ENCODE measurements at places on chromosomes 3 and 15. TPM values are rescaled to one million over a fixed set of nuclear protein-coding genes. Genes with fewer than 3 reads are reported as not detected.

PLA2G4D gene
- not detected for total RNA-seq

ABHD10 gene
- total RNA-seq, result 26.4 TPM

- DNase-seq, result no peak
Observed at GRCh38 chr3:120147072-120147871, 53.0 kb upstream of the GSK3B start.

GRCh38 chr15:31216215-31216911 lies 110.3 kb upstream of the KLF13 start:
- DNase-seq, result no peak

GRCh38 chr15:52862677-52863076 lies 72.5 kb upstream of the ONECUT1 start:
- DNase-seq, result no peak
